ENCODE measurements at places on chromosomes 12 and 14.

DNA sequence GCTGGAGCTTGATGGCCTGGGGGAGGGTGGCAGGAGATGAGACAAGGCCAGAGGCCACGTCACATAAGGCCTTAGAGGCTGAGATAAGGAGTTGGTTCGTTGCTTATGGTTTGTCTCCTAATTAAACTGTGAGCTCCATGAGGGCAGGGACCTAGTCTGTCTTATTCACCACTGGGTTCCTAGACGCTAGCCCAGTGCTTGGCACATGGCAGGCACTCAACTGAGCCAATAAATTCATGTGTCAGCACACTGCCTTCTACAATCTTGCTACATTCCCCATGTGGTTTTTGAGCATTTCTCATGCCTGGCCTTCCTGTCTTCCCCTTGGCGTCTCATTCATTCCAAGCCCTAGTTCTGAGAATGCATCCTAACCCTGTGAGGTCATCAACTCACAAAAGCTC, 92.5 kb upstream of the MED13L start:
- DNase-seq, result peak; percentile 64

GRCh38 chr14:52267501-52268278, at the start of gene PTGDR:
Gene PTGDR, plus strand, starts transcription at chr14:52267698. Its CDS starts 117 bp downstream, at chr14:52267815.
- no peak for DNase-seq

GRCh38 chr14:71590131-71590530, 342.1 kb upstream of the RGS6 start:
- no peak for DNase-seq

GRCh38 chr14:102586420-102587104, 5.9 kb upstream of the RCOR1 start:
- DNase-seq, result no peak

DNA sequence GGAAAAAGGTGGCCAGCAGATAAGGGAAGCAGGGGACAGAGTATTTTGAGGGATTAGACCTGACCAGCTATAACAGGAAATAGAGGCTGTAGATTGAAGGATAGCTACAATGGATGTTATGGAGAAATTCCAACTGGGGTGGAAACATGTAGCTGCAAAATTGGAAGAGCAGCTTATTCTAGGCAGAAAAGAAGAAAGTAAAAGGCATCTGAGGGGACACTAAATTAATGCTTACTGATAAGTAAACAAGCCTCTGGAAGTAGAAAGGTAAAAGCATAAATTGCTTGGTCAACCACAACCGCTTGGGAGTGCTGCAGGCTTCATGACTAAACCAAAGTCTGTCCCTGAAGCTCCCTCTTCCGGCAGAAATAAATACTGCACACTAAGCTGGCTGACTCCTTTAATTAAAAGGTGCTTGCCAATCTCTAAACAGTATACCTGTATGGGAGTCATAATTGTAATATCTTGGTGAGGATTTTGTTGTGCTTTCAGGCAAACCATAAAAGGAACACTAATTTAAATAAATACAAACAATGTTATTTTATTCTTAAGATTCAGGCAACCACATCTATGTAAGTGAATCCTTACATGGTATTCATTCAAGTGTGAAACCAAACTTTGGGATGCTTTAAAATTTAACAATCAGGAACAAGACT, 7.7 kb downstream of the UBC start:
- no peak for DNase-seq

- DNase-seq, result no peak
Observed at GRCh38 chr12:58647495-58647894, 272.8 kb downstream of the LRIG3 start.

GRCh38 chr12:60935981-60936761, 1324.0 kb upstream of the USP15 start:
- DNase-seq, result no peak

DNA sequence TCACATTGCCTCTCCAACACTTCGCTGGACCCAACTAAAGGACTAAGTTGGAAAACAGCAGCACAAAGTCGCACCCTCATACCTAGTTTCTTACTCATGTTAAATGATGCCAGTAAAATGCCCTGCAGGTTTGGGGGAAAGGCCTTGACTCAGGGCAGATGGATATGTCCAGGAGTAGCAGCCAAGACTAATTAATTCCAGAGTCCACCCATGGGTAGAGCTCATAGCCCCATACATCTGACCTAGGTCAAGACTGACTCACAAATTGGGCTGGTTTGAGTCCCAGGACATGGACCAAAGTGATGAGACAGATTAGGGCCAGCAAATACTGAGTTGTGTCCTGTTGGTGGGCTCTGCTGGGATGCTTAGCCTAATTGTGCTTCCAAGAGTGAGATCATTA, 224.0 kb upstream of the BTG1 start:
- no peak for DNase-seq

GRCh38 chr12:90037740-90038139, 329.1 kb upstream of the ATP2B1 start:
- DNase-seq, result no peak

DNA sequence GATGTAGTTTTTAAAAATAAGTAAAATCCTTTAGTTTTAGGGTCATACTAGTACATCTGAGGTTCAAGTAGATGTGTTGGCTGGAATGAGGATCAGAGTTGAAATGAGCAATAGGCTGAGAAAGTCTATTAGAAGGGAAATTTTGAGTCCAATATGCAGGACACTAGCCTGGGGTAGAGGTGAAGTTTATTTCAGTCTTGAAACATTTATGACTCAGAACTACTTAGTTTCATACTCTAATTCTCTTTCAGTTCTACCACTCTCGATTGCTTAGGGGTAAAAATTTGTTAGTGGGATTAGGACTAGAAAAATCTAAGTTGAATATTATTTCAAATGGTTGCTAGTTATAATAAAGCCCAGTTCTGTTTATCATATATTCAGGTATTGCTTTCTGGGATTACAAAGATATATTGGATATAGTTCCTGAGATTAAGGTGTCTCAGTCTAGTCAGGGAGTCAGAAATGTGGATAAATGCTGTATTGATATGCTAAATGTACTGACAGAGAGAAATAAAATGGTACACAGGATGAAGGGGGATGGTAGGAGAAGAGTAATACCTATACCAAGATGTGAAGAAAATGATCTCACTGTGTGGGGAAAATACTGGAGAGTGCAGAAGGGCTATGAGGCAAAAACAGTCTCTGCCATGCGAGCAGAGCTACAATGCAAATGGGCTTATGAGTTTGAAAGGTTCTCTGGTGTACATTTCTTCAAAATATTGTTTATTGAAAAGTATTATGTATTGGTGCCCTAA, 395.8 kb upstream of the FBXO33 start:
- no peak for DNase-seq

- DNase-seq, result no peak
Observed at GRCh38 chr14:78486621-78487020, 316.4 kb downstream of the NRXN3 start.

DNA sequence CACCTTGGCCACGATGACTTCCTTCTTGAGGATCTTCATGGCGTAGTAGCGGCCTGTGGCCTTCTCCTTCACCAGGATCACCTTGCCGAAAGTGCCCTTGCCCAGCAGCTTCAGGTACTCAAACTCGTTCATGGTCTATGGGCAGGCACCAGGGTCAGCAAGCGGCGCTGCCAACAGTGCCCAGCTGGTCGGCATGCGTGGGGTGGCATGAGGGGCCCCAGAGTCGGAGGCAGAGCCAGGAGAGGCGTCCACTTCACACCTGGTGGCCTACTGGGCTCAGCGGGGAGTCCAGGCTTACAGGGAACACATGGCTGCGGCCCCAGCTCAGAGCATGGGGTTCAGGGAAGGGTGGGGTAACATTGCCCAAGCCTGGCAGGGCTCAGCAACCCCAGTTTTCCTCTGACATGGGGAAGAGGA, 20.5 kb downstream of the AKT1 start:
- DNase-seq, result no peak

GRCh38 chr12:52636592-52637258, 15.3 kb downstream of the KRT2 start:
- DNase-seq, result no peak

GRCh38 chr14:70879448-70879847, 27.8 kb upstream of the PCNX1 start:
- DNase-seq, result no peak

DNA sequence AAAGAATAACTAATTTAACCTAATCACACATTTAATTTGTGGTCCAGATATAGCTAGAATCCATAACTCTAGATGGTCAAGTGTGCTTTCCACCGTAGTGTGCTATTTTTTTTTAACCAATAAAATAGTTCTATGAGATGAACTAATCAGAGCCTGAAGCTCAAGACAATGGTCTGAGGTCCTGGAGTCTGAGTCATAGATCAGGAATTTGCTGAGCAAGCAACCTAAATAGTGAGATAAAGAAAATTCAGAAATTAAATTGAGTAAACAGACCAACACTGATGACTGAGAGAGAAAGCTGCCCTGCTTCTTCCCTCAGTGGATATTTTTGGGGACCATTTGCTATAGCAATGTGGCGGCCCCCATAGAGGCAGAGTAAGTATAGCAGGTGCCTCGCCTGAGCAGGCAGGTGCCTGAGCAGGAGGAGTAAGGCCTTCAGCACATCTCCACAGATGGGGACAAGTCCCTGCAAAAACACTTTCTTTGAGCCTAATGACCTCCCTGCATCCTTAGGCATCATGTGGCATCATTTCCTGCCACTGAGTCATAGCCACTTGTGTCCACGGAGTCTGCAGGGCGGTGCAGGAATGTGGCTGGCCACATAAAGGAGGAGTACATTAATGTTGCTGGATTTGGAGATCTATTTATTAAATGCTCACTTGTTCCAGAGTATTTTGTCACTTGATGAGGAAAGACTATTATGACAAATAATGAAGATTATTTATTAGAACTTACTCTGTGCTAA, 13.9 kb upstream of the CLEC4E start:
- peak; percentile 20 for DNase-seq

GRCh38 chr14:42407153-42407552, 800.5 kb downstream of the LRFN5 start:
- DNase-seq, result no peak

DNA sequence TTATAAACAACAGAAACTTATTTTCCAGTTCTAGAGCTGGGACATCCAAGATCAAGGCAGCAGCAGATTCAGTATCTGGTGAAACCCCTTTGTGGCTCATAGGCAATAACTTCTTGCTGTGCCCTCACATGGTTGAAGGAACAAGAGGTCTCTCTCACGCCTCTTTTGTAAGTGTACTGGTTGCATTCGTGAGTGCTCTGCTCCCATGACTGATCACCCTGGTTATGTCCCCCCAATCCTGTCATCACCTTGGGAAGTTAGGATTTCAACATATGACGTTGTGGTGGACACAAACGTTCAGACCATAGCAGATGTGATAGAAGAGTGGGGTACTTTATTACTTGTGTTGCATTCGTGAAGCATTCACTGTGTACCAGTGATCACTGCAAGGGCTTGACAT, 184.0 kb downstream of the SRGAP1 start:
- no peak for DNase-seq

- no peak for DNase-seq
Observed at GRCh38 chr14:42163136-42163535, 556.5 kb downstream of the LRFN5 start.

DNA sequence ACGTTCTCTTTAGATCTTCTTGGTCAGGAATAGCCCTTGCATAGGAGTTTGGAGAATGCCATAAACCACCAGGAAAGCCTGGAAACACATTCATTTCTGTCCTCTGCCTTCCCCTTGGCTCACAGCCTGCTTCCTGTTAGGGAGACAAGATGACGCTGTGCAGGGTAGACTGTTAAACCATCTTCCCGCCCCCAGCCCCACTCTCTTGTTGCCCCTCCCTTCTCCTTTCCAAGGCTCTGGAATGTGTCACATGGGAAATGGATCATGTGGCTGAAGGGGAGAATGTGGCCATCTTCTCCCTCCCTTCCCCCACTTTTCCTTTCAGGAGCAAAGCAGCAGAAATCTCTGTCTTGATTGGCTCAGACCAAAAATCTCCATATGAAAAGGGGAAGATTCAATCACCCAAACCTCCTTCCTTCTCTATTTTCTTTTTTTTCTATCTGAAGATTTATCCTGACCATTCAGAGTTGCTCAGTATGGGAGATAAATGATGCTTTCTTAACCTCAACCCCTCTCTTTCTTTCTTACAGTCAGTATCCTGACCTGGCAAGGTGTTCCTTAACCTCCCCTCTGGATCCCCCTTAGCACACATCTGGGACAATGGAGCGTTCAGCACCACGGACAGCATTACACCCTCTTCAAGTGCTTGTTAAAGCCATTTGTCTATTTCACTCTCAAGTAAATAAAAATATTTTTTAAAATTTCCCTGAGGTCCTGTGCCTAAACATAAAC, 11.4 kb downstream of the GPR19 start:
- DNase-seq, result no peak

GRCh38 chr12:2298556-2299200, 245.9 kb downstream of the CACNA1C start:
- no peak for DNase-seq

- DNase-seq, result no peak
Observed at GRCh38 chr12:85329913-85330312, 49.9 kb downstream of the ALX1 start.

DNA sequence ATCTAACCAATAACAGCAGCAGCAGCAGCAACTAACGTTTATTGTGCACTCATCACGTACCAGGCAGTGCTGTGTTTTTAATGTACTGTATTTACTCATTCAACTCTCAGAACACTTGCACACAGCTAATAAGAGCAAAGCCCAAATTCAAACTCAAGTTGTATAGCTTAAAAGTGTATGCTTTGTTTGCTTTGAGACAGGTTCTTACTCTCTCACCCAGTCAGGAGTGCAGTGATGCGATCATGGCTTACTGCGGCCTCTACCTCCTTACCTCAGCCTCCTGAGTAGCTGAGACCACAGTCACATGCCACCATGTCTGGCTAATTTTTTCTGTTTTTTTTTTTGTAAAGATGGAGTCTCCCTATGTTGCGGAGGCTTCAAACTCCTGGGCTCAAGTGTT, 105.4 kb downstream of the PAPLN start:
- DNase-seq, result no peak

GRCh38 chr14:91577632-91578233, 67.6 kb upstream of the PPP4R3A start:
- DNase-seq, result no peak

DNA sequence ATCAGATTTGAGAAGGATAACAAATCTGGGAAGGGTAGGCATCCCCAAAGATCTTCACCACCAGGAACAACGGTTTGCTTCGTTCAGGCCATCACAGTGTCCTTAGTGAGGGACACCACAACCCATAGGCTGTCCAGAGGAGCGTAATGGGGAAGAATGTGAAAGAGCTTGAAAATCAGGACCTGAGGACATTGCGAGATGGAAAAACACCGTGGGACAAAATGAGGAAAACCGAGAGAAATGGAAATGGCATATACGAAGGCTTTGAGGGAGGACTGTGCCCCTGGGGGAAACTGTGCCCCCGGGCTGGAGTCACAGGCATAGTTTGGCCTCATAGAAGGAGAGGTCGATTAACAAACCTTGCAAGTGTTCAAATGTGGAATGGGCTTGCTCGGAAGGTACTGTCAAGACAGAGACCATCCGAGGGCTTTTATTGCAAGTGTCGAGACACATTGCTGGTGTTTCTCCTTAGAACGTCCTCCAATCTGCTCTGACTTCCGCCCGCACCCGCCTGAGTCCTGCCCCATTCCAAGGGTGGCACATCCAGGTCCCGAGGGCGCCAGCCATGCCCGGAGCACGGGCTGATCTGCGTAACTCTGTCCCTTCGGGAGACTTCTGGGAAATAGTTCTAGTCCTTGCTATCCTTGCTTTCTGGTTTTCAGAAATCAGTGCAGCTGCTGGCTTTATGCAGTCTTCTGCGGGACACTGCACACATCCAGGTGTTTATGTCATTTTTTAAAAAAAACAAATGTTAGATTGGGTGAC, 885 bp upstream of the PALS1 start:
- no peak for DNase-seq

All from non-pigmented ciliary epithelial cell (primary cell).